ENCODE measurements at places on chromosomes 3 and 15.

- peak; percentile 82 for DNase-seq
Observed at GRCh38 chr15:40340740-40341400, at the start of gene CCDC9B. CCDC9B (minus strand) TSS chr15:40340939; CDS start chr15:40340819, 120 bp downstream.

DNA sequence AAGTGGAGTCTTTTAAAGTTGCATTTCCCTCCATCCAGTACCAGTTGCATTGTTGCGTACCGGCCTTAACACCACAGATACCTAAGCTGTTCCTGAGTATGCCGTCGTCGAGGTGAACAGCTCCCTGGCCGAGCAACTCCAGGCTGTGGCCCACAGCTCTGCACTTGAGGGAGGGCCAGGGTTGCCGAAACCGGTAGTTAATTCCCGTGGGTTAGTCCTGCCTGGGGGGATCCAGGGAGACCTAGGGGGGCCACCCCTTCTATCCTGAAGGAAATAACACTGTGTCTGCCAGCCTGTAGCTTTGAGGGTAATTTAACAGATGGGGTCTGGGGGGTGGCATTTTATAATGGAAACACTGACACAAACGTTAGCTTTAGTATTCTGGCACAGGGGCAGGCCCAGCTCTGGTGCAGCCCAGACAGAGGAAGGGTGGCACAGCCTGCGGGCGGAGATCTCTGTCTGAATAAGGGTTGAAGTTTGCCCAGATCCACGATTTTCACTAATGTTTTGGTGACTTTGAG lies 60.8 kb downstream of the RGMA start:
- no peak for DNase-seq

GRCh38 chr3:23829242-23829934 lies 23.6 kb downstream of the UBE2E1 start:
- DNase-seq, result no peak

- no peak for DNase-seq
Observed at GRCh38 chr3:121508389-121508788, 37.4 kb downstream of the POLQ start.

- peak; percentile 35 for DNase-seq
Observed at GRCh38 chr3:138786788-138787271, 47.9 kb downstream of the PIK3CB start.

- DNase-seq, result peak; percentile 59
Observed at GRCh38 chr3:171393032-171393744, 67.0 kb downstream of the TNIK start.

DNA sequence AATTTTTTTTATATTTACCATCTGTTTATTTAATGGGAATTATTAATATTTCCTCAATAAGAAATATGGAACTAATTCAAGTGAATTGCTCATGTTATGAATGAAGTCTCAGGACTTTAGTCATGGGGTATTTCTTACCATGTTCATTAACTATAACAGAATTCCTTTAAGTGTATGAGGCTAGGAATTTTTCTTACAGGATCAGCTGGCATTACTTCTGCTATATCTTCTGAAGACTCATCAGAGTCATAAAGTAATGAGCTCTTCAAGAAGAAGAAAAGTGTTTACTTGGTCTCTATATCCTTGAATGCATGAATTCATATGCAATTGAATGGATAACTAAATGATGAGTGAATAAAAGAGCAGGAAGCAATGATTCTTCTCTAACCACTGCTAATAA lies 486.8 kb upstream of the THBS1 start:
- peak; percentile 45 for DNase-seq

DNA sequence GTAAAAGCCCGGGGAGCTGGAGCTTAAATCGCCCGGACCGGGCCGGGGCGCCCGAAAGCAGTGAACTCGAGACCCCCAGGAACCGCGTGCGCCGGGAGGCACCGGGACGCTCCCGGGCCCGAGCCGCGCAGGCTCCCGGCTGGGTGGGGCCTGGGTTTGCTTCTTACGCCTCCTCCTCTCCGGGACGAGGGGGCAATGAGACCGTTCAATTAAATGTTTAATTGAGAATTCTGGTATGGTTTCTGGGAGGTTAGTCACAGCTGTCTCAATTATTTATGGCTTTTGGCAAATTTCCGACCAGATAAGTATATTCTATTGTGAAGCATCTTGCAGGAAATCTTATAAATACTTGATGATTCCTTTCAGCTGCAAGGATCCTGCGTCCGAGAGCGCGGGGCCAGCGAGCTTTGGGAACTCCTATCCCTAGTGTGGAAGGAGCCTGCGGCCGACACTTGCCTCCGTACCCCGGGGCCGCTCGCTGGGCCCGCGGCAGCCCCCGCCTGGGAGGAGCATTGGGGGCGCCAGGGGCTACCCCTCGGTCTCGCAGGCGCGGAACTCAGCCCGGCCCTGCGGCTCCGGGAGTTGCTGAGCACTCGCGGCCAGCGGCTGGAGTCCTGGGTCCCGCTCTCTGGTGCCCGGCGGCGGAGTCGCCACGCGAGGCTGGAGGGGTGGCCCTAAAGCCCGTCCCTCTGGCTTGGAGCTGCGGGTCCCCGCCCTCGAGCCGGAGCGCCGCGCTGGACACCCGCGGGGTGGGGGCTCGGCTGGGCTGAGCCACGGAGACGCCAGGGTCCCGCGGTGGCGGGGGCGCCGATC lies 10.3 kb downstream of the ISL2 start:
- peak; percentile 53 for DNase-seq

Data from fibroblast of skin of abdomen (primary cell).